Neural crest cell (in vitro differentiated cells): ENCODE measurements at places on chromosomes 16 and 17. TPM values are rescaled to one million over a fixed set of nuclear protein-coding genes. Genes with fewer than 3 reads are reported as not detected.

DNA sequence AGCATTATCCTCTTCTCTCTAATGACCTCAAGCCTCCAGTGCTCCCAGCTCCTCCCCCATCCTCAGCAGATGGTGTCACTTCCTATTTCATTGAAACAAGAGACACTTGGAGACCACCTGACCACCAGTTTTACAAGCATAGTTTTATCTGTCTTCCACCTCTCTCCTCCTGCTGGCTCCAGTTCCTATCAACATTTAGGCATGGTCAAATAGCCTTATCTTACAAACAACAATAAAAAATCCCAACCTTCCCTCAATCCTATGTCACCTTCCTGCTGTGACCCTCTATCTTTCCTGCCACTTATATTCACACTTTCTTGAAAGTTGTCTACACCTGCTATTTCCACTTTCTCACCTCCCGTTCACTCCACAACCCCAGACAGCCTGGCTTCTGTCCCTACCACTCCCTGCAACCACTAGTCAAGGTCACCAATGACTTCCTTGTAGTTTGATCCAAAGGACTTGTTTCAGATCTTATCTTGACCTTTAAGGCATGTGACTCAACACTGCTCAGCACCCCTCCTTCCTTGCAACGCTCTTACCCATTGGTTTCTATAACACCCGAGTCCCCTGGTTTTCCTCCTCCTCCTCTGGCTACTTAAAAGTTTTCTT, 4.3 kb upstream of the NTN1 start:
- no peak for DNase-seq

BRICD5 gene
- total RNA-seq: 31.2 and 32.0 TPM in 2 replicates

DNA sequence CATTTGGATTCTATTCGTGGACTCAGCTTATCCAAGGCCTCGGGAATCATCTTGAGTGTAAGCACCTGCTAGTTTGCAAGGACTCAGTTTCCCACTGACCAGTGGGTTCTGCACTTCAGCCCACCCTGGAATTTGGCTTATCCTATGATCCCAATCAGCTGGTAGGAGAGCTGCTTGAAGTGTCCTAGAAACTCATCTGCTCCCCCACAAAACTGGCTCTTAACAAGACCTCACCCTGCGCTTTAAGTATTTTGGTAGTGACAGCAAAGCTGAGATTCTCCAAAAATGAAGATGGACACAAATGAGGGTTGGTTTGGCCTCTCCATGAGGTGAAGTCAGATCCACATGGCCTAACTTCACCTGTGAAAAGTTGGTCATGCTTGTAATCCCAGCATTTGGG, 57.3 kb downstream of the NDE1 start:
- no peak for DNase-seq

NLK gene
- total RNA-seq: 26.0 and 27.4 TPM in 2 replicates

CCL17 gene
- total RNA-seq: not detected in 2 replicates

KCNH6 gene
- 0.12 TPM in 1 of 2 replicates, not detected in the other for total RNA-seq

DNA sequence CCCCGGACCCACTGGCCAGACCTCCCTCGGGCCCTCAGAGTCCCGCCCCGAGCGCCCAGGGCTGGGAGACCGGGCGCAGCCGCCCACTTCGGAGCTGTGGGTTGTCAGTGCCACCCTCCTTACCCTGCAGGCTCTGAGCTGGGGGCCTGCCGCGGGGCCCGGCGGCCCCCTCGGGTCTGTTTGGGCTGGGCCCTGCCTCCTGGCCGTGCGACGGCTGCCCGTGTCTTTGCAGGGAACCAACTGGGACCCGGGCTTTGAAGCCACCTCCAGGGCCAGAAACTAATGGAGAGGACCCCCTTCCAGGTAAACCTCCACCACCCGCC, 443 bp downstream of the TEDC2 start:
- DNase-seq: no peak

GRCh38 chr17:60165223-60165622, 15.4 kb downstream of the CA4 start:
- no peak for DNase-seq

DNA sequence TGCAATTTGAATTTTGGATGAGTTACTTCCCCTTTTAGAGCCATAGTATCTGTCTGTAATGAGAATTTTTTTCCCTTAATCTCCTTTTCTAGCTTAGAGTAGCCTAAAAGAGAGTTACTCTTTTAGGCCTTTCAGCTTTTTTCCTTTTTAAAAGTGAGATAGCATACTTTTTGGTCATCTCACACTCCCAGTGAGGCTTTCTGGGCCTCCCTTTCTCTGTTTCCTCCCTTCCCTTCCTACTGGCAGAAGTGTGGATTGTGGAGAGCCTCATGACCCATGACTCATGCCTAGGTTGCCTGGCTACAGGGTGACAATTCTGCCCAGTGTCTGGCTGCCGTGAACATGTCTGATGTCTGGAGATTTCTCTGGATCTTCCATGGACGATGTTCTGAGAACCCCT, 15.2 kb downstream of the KRT23 start:
- DNase-seq: no peak

DNA sequence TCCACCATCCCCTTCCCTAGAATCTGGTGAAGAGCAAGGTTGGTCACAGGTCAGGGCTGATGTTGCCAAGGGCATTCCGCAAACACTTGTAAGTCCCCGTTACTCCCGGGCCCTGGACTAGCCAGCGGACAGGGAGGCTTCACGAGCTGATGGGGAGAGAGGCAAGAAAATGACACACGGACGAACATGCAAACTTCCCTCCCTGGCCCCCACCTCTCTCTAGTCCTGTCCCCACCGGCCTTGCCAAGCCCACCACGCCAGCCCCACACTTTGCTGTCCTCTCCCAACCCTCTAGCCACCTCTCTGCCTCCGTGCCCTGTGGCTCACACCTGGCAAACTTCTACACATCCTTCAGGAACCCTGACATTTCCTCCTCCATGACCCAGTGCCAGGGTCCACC, 54.8 kb downstream of the RPH3AL start:
- no peak for DNase-seq

- DNase-seq: no peak
These were observed 379 bp downstream of the SNX29 start for GRCh38 chr16:11976850-11977375.

USP6 gene
- total RNA-seq: 0.26 and 0.30 TPM in 2 replicates

ADGRG3 gene
- total RNA-seq: not detected in 2 replicates

PRR35 gene
- not detected in 2 replicates for total RNA-seq
